ENCODE measurements at places on chromosomes 2 and 18.

GRCh38 chr2:176093145-176093897, 800 bp downstream of the HOXD13 start:
- DNase-seq: no peak

DNA sequence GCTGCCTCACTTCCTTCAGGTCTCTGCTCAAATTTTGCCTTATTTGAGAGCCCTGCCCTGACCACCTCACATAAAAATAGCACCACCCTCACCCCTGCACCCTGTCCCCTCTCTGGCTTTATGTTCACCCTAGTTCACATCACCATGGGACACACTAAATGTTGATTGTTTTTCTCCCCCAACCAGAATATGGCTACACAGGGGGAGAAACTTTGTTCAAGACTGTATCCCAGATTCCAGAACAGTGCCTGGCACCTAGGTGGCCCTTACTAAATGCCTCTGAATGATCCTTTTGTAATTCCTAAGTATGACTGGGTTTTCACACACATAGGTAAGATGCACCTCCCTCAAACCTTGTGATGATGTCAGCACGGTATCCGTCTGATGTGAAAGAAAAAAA, 28.4 kb upstream of the CATIP start:
- DNase-seq: no peak

GRCh38 chr2:200603972-200604371, 18.2 kb downstream of the AOX1 start:
- DNase-seq: no peak

DNA sequence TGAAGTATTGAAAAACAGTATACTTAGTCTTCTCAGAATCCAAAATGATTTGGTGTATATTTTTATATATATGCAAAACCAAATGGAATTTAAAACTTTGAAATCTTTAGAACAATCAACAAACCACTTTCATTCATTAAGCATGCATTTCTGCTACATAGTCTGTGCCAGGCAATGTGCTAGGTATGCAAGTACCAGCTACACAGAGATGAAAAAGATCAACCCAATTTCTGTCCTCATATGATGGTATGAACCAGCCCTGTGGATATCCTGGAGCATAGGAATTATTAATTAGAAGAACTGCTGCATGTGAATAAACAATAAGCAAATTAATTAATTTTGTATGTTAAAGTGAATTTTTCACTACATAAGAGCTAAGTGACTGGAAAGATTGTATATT, 51.2 kb upstream of the RTN4 start:
- no peak for DNase-seq

DNA sequence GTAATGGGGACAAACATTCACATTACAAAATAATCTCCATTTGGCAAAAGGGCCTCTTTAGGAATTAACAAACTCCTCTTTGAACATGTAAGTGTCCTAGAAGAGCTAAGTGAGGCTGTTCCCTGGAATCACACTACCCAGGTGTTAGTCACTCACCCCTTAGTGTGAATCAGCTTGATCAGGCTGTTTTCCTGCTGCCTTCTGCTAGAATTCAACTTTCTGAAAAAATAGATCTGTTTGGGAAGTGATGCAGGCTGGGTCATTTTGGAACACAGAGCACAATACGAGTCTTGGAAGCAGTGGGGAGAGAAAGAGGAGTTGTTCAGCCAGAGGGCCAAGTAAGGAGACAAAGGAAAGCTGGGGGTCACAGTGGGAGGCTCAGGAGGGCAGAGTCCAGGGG, 40.0 kb downstream of the TTC32 start:
- no peak for DNase-seq

DNA sequence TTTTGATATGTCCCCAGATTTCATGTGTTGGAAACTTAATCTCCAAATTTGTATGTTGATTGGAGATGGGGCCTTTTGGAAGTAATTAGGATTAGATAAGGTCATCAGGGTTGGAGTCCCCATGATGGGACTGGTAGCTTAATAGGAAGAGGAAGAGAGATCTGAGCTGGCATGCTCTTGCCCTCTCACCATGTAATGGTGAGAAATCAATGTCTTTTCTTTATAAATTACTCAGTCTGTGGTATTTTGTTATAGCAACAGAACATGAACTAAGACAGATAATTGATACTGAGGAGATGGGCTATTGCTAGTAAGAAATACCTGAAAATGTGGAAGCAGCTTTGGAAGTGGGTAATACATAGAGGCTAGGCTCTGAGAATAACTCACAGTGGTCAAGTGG, 48.0 kb downstream of the CDC42EP3 start:
- no peak for DNase-seq

DNA sequence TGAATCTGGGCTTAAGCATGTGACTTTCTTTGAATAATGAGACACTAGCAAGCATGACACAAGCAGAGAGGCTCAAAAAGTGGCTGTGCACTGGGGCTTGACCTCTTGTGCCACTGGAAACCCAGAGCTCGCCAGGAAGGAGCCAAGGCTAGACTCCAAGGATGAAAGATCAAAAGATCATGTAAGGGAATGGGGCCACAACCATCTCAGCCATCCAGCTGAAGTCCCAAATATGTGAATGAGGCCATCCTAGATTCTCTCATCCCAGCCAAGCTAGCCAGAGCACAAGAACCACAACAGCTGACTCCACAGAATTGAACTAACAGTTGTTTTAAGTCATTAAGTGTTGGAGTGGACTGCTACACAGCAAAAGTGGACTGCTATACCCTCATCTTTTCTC, 288.1 kb downstream of the CCDC178 start:
- no peak for DNase-seq

- no peak for DNase-seq
Measured at GRCh38 chr2:126849991-126850535, 48.6 kb upstream of the TEX51 start.

- DNase-seq: peak; percentile 55
Measured at GRCh38 chr2:8481463-8482009, 200.3 kb upstream of the ID2 start.

GRCh38 chr2:12828980-12829379, 112.2 kb downstream of the TRIB2 start:
- DNase-seq: no peak

DNA sequence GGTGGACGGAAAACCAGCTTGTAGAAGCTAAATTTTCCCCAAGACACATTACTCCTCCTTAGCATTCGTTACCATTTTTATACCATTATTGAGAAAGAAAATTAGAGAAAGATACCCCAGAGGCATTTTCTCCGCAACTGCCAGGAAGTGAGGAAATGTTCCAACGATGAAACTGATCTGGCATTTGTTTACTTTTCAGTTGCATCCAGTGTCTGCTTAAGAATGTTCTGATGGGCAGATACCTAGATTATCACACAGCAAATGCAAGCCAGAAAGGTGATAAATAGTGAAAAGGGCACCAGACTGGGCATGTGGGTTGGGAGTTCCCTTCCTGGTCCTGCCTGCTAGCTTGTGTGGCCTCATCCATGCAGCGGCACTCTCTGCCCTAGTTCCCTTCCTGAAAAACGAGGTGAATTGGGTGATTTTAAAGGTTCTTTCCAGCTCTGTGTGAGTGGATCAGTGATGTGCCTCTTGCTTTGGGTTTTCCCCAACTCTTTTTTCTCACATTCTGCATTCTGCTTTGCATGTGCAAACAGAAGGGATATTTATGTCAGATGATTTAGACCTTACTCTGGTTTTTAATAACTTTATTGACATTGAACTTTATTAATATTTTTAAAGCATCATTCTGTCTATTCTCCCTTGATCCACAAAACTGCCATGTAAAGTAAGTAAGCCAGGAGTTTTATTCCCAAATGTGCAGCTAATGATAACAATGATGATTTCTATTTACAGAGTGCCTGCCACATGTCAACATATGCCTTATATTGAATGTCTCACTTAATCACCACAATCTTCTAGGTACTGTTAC, 139.6 kb downstream of the INSIG2 start:
- no peak for DNase-seq

DNA sequence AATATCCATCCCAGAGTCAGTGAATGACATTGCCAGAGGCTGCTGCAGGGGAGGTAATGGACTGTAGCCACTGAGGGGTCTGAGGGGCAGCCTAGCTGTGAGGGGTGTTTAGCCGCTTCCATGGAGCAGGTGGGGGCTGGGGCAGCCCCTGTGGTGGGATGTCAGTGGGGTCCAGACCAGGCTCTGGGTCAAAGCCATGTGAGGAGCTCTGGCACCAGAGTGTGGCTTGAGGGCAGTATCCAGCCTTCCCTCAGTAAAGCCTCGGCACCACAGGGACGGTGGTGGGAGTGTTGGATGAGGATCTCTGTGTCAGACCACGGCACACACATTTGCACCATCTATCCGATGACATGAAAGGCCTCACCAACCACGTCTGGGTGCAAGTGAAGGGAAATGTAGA, 85.0 kb downstream of the INHBB start:
- DNase-seq: no peak

DNA sequence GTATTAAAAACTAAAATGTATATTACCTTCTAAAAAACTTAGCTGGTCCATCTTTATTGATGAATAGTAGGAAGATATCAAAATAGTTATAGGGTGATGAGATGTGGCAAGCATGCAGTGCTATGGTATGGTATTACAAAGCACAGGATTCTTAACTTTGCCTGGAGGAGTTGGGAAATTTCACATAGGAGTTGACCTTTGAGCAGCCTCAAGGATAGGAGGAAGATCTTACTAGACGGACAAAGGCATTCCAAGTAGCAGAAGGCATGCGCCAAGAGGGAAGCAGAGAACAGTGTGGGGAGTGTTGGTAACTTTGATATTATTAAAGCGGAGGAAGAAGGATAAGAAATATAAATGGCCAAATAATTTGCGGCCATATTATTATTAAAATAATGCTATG, 60.0 kb downstream of the TTC21B start:
- DNase-seq: no peak

- DNase-seq: no peak
Measured at GRCh38 chr18:44601447-44601846, 79.2 kb upstream of the SETBP1 start.

DNA sequence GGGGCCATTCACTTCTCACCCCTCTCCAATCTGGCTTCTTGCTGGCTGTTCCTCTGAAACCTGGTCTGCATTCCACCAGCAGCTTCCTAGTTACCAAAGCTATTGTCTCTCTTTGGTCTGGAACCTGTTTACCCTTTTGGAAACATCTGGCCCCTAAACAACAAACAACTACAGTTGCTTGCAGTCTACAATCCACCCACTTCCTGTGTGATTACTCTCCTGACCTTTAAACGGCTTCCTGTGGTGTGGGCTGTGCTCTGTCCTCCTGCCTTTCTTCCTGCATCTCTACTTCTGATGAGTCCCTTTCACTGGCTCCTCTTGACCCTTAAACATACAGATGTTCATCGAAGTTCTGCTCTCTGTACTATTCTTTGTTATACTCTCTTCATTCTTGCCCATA, 303.8 kb downstream of the TDRD15 start:
- no peak for DNase-seq

GRCh38 chr18:1020731-1021344, 116.2 kb downstream of the ADCYAP1 start:
- DNase-seq: no peak

GRCh38 chr2:36032046-36032445, 323.5 kb upstream of the CRIM1 start:
- DNase-seq: no peak

GRCh38 chr18:28952339-28952738, 775.4 kb upstream of the CDH2 start:
- DNase-seq: no peak

DNA sequence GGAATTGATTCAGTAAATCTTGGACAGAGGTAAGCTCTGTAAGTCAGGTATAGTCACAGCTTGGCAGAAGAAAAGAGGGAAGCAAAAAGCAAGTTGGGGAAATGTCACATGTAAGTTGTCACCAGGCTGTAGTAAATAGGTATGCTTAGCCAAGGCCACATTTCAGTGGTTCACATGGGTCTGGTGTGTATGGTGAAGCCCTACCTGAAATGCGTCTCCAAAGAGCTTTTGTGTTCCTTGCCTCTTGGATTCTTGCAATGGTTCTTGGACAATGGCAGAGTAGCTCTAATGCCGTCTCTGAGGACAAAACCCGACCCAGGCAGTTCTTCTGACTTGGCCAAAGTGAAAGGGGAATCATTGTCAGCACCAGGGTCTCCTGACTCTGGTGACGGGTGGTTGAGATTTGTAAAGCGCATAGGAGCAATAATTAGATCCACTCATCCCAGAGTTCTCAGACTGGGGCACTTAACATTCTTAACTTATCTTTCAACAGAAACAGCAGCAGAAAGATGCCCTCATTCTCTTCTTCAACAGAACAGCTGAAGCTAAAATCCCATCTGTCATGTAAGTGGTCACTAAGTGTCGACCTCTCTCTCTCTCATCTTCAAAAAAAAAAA, 34.4 kb upstream of the RPL37A start:
- no peak for DNase-seq
